ENCODE measurements at places on chromosomes 12 and 14.

DNA sequence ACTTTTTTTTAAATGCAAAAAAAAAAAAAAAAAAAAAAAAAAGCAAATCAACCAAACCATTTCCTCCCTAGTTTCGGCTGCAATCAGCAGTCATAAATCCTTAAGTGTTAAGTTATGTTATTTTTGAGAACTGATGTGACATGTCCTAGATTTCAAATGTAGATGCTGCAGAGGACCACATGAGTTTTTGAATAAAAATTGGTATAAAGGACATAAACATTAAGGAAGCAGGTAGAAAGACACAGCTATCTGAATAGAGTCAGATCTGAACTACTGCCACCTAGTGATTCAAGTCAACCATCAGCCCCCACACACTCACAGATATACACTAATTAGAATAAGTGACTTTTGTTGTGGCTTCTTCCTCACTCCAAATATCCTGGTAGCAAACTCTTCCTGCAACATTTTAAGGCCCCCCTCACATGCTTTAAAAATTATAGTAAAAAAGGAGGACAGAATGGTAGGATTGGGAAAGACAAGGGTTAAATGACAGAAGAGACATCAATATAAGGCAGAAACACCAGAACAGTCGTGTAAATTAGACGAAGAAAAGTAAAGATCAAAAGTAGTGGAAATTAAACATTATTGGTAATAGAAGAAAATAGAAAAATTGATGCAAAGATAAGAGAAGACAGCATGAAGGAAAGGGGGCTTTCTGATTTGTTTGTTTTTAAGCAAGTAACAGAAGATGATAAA, 394.5 kb upstream of the ATP2B1 start:
- H3K27me3 ChIP-seq = no peaks in the 10 kb centered on the region
- H3K4me1 ChIP-seq = peaks cover 14% of the 10 kb centered on the region
- no peaks in the 10 kb centered on the region for H3K36me3 ChIP-seq
- DNase-seq = no peak

DNA sequence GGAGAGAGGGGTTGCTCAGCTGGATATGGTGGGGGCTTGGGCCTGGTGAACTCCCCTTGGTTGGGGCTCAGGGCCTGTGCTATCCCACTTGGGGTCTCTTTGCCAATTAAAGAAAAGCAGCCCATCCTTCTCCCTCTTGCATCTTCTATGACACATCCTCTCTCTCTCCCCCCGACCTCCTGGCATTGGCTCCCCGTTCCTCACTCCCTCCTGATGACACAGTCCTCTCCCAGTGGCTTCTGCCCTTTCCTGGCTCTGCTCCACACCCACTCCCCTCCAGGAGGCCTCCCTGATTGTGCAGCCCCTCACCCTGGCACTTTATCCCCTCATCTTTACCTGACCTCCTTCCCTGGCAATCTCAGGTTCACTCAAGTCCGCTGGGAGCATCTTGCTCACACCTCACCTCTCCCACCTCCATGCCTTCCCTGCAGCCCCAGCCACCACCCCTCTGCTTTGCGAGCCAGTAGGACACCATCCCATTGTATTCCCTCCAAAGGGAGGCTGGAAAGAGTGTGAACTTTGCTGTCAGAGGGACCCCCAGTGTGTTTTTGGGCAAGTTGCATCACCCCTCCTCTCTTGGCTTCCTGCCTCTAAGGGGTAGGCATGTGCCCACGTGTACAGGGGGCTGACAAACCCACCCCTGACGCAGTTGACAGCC, 10.7 kb downstream of the KRT80 start:
- no peak for DNase-seq
- no peaks in the 10 kb centered on the region for H3K27me3 ChIP-seq
- no peaks in the 10 kb centered on the region for H3K36me3 ChIP-seq
- H3K4me1 ChIP-seq = peaks cover 32% of the 10 kb centered on the region
- H3K27ac ChIP-seq = peak overlapping the region; percentile 69

DNA sequence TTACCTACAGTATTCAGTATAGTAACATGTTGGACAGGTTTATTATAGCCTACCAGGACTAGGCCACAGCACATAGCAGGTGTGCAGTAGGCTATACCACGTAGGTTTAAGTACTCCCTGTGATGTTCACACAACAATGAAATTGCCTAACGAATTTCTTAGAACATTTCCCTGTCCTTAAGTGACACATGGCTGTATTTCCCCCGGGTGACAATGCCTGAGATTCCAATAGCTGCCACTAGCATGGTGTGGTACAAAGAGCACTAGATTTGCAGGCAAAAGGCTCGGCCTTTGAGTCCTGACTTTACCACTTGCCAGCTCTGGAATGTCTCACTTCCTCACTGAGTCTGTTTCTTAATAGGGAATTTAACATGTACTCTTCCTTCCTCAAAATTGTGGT, 19.7 kb downstream of the PTPN21 start:
- H3K4me3 ChIP-seq = no peak overlapping the region
- no peaks in the 10 kb centered on the region for H3K27me3 ChIP-seq
- no peak for DNase-seq
- peaks cover 12% of the 10 kb centered on the region for H3K36me3 ChIP-seq

GRCh38 chr14:39174560-39175444, at the start of gene PNN:
PNN (plus strand) TSS chr14:39175254; CDS start chr14:39175280, 26 bp downstream.
- H3K4me3 ChIP-seq = peak within 1 kb of the TSS; percentile 98
- H3K36me3 ChIP-seq = peaks cover 3% of the 10 kb centered on the region
- peaks cover 36% of the 10 kb centered on the region for H3K4me1 ChIP-seq
- H3K27ac ChIP-seq = peak within 1 kb of the TSS; percentile 100

DNA sequence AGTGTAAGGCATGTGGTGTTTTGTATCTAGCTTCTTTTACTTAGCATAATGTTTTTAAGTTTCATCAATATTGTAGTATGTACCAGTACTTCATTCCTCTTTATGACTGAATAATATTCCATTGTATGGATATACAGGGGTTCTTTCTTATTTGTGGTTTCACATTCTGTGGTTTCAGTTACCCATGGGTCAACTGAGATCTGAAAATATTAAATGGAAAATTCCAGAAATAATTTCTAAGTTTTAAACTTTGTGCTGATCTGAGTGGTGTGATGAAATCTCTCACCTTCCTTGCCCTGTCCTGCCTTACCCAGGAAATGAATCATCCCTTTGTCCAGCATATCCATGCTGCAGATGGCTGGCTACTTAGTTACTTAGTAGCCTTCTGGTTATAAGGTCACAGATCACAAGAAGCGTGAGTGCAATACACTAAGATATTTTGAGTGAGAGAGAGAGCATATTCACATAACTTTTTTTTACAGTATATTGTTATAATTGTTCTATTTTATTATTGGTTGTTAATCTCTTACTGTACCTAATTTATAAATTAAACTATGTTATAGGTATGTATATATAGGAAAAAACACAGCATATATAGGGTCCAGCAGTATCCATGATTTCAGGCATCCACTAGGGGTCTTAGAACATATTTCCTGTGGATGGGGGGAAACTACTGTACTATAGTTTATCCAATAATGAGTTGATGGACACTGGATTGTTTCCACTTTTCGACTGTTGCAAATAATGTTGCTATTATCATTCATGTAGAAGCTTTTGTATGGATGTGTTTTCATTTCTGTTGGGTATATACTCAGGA, 59.6 kb upstream of the LRTM2 start:
- H3K4me3 ChIP-seq = no peak overlapping the region
- peaks cover 6% of the 10 kb centered on the region for H3K36me3 ChIP-seq
- no peaks in the 10 kb centered on the region for H3K27me3 ChIP-seq

- peaks cover 13% of the 10 kb centered on the region for H3K36me3 ChIP-seq
- no peak overlapping the region for H3K4me3 ChIP-seq
Measured at GRCh38 chr12:124191966-124192365, 102.9 kb upstream of the RFLNA start.

GRCh38 chr14:31336646-31337045, 83.7 kb downstream of the HEATR5A start:
- no peak overlapping the region for H3K4me3 ChIP-seq
- no peaks in the 10 kb centered on the region for H3K4me1 ChIP-seq
- no peak for DNase-seq
- H3K27ac ChIP-seq = no peak overlapping the region
- peaks cover 35% of the 10 kb centered on the region for H3K36me3 ChIP-seq

DNA sequence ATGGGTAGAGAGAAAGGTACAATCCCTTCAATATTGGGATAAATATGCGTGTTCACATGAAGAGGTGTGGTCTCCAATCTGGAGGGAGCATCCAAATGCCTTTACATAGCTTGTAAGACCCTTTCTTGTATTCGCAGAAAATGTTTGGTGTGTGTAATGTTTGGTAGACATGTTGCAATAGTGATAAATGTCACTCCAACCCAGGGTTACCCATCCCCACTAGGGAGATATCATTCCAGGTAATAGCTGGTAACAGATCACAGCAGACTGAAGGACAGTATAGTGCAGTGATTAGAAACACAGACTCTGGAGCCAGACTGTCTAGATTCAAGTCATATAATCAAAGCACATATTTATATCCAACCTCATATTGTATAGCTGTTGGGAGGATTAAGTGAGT, 733.6 kb upstream of the TBX3 start:
- H3K27me3 ChIP-seq = no peaks in the 10 kb centered on the region
- no peak overlapping the region for H3K4me3 ChIP-seq
- peaks cover 10% of the 10 kb centered on the region for H3K4me1 ChIP-seq

GRCh38 chr14:74684434-74684833, 28.4 kb downstream of the AREL1 start:
- H3K4me1 ChIP-seq = peaks cover 16% of the 10 kb centered on the region
- peak overlapping the region; percentile 71 for H3K27ac ChIP-seq
- DNase-seq = no peak
- peaks cover 29% of the 10 kb centered on the region for H3K36me3 ChIP-seq
- no peak overlapping the region for H3K4me3 ChIP-seq

GRCh38 chr14:67485501-67486095, 2.9 kb downstream of the TMEM229B start:
- no peaks in the 10 kb centered on the region for H3K27me3 ChIP-seq
- no peak for DNase-seq
- no peak overlapping the region for H3K4me3 ChIP-seq
- no peak overlapping the region for H3K27ac ChIP-seq

GRCh38 chr14:80930095-80930494, 11.4 kb downstream of the CEP128 start:
- H3K36me3 ChIP-seq = no peaks in the 10 kb centered on the region
- DNase-seq = no peak
- H3K27ac ChIP-seq = no peak overlapping the region
- peaks cover 16% of the 10 kb centered on the region for H3K4me1 ChIP-seq
- H3K4me3 ChIP-seq = no peak overlapping the region
- H3K27me3 ChIP-seq = no peaks in the 10 kb centered on the region

DNA sequence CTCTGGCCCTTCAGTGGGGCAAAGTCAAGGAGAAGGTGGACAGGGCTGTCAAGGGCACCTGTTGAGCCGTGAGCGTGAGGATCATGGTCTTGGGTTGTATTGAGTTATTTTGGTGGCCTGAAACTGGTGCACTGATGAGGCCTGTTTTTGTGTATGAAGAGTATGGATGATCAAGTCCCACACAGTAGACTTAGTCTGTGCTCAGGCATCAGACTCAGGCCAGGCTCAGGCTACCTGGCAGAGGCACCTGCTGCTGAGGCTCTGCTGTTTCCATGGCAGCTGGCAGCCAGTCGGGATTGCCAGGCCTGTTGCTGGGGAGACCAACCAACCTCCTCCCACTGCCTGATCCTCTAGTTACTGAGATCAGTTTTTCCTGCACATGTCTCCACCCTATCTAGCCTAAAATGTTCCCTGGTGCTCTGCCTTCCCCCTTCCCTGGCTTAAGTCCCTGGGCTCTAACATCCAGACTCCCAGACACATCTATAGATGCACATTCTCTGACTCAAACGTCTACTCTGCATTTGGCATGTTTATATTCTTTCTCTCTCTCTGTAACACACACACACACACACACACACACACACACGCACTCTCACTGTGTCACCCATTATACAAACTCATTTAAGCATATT, 5.1 kb downstream of the JPH4 start:
- peaks cover 46% of the 10 kb centered on the region for H3K4me1 ChIP-seq
- peaks cover 30% of the 10 kb centered on the region for H3K27me3 ChIP-seq
- no peak overlapping the region for H3K27ac ChIP-seq
- peaks cover 17% of the 10 kb centered on the region for H3K36me3 ChIP-seq
- no peak for DNase-seq
- H3K4me3 ChIP-seq = no peak overlapping the region

GRCh38 chr12:64729909-64730587, 29.2 kb downstream of the GNS start:
- no peaks in the 10 kb centered on the region for H3K27me3 ChIP-seq
- no peak overlapping the region for H3K4me3 ChIP-seq
- no peak overlapping the region for H3K27ac ChIP-seq
- H3K4me1 ChIP-seq = no peaks in the 10 kb centered on the region

DNA sequence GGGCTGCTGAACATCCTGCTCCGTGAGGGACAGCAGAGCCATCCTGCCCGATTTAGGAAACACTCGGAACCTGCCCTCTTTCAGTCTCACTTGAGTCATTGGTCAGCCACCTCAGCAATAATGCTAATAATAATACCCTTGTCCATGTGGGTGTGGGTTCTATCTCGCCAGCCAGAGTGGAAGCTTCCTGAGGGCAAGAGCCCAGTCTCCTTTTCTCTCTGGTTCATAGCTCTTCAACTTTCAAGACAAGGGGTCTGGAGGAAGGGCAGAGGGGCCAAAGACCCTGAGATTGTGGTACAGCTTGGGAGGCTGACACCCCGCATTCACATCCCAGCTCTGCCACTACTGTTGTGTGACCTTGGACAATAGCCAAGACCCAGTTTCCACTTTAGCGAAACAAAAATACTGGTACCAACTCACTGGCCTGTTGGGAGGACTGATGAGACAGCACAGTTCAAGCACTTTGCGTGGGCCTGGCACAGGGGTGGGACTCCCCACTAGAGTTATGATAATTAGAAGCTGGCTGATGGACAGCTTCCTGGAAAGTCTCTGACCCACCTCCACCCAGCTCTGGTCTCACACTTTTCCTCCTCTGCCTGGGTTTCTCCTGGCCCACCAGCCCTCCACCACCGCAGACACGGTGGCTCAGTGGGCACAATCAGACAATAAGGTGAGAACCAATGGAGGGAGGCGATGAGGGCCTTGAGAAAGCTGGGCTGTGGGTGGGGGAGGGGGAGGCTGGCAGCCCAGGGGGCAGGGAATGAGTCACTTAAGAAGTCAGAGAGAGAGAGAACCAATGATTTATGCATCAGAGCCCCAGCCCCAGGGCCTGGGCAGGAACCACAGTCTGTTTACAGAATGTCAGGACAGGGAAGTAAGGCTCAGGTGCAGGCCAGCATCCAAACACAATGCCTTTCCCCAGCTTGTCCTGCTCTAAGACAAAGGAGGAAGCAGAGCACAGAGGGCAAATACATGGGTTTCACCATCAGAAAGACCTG, 9.6 kb downstream of the FAIM2 start:
- no peak overlapping the region for H3K27ac ChIP-seq
- no peak overlapping the region for H3K4me3 ChIP-seq
- H3K4me1 ChIP-seq = peaks cover 12% of the 10 kb centered on the region
- H3K27me3 ChIP-seq = peaks cover 7% of the 10 kb centered on the region
- no peak for DNase-seq

DNA sequence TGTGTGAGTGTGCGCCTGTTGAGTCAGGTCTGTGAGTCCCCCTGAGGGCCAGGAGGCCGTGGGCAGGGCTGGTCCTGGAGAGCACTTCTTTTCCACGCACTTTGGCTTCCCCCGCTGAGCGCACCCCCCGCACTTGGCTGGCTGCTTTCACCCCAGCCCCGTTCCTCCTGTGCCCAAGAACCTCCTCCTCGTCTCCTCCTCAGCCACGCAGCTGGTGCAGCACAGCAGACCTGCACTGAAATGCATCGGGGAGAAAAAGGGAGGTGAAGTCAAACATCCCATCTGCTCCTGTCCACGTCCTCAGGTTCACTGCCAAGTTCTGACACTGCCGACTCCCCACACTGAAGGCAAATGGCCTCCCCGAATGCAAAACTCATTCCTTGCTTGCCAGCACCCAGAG, 362.7 kb upstream of the SFSWAP start:
- peak overlapping the region; percentile 46 for H3K27ac ChIP-seq
- peaks cover 4% of the 10 kb centered on the region for H3K36me3 ChIP-seq
- H3K4me3 ChIP-seq = peak overlapping the region; percentile 23
- DNase-seq = no peak
- no peaks in the 10 kb centered on the region for H3K27me3 ChIP-seq
